ENCODE measurements at places on chromosomes 11 and 22.
A peak's percentile ranks its signal among the peaks of the same experiment; 100 is the strongest.

DNA sequence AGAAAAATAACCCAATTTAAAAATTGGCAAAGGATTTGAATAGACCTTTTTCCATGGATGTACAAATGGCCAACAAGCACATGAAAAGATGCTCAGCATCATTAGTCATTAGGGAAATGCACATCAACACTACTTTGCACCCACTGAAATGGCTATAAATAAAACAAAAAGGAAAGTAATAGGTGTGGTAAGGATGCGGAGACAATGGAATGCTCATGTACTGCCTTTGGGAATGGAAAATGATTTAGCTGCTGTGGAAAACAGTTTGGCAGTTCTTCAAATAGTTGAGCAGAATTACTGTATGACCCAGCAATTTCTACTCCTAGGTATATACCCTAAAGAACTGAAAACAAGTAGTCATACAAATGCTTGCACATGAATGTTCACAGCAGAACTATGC lies 37.4 kb downstream of the LARGE2 start:
- no peak for DNase-seq

DNA sequence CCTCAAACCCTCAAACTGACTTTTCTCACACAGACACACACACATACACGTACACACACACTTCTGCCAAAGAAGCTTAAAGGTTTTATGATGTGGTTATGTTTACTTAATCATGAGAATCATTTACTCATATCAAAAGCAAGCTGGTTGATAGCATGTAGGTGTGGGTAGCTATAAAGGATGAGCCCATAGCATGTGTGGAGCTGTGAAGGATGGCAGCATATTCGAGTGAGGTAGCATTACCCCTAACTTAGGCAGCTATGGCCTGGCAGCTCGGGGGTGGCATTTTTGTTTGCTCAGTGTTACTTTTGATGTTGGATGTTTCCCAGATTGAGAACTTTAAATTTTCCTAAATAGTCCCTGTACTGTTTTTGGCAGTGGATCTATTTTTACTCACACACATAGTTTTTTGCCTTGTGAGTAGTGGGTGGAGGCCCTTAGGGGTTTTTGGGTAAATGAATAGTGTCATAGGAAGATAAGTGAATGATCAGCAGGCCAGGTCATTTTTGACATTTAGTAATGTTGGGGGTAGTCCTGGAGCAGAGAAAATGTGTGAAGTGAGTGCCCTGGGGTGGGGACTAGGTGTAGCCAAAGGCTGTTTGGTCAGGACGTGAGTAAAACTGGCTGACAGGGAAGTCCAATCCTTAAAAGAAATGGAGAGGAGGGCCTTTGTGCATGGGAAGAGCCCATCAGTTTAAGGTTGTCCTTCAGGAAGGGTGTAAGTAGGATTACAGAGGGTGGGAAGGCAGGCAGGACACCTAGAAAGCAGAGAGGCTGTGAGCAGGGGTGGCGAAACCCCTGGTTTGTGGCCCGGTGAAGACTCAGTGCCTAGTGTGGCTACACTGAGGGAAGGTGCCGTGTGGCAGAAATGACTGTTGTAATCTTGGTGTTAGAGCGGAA lies 7.1 kb downstream of the YWHAH start:
- DNase-seq = no peak

DNA sequence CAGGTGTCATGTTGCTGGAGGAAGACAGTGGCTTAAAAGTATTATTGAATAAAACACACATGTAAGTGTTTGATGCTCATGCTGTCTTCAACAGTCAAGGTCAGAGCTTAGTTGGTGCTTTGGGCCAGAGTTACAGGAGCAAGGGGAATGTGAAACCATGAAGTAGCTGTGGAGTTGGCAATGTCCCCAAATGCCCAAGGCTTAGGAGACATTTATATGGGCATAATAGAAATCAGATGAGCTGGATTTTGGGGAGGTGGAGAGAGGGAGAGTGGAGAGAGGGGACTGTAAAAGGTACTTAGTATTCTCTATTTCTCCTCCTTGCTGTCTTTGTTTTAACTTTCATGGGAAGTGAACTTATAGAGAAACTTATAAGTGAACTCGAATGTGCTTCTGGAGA lies 407.8 kb downstream of the ETS1 start:
- no peak for DNase-seq

GRCh38 chr11:120903686-120904085 lies 120.2 kb upstream of the TBCEL start:
- no peak for DNase-seq

DNA sequence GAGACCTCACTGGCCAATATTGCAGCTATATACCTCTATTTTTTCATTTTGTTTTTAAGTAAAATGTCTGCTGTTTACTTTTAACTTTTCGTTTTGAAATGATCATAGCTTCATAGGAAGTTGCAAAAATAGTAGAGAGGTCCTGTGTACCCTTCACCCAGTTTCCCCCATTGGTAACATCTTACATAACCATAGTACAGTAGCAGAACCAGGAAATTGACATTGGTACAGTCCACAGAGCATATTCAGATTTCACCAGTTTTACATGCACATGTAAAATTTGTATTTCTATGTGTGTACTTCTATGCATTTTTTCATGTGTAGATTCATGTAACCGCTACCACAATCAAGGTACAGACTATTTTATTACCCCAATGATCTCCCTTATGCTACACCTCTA lies 3.8 kb downstream of the AMOTL1 start:
- no peak for DNase-seq

DNA sequence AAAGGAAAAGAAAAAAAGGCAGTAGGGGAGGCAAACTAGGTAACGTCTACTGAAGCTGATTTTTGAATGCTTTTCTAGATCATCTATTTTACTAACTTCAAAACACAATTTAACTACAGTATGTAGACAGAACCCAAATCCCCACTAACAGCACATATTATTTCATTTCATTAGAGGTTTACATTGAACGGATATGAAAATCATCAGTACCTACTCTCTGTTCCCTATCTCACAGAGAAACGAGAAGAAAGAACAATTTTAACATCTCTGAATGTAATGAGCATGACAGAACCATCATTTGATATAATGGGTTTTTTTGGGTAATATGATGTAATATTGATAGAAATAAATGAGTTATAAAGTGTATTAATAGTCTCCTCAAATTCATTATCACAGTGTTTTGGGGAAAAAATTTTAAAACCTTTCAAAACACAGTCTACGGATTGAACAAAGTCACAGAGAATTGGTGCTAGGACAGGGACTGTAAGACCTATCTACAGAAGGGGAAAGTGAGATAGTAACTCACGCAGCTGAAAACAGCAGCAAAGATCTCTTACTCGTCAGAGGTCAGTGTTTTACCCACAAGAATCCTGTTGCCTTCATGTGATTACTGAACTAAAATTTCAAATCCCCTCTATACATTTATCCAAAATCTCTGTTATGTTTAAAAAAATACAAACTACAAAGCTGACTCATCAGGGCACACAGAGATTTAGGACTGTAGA lies 77.3 kb downstream of the ZBTB44 start:
- DNase-seq = no peak

- DNase-seq = no peak
These were observed 1078.9 kb downstream of the OPCML start for GRCh38 chr11:132453406-132453805.

DNA sequence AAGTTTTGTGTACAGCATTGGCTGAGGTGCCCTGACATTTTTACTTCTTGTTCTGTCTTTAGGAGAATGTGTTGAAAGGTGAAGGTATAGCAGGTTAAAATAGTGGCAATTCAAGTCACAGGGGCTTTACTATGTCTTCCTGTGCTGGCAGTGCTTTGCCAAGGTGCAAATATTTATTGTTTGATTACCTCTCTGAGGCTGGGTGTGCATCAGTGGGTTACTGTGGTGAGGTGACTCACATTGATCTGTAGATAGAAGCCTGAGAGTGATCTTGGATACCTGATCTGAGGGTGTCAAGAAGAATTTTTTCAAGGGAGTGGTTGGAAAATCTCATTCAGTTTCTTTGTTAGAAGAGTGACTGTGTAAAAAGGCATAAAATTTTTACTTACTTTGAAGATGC lies 90.0 kb downstream of the ARHGAP42 start:
- no peak for DNase-seq

GRCh38 chr11:64685536-64685935 lies 37.5 kb downstream of the NRXN2 start:
- DNase-seq = no peak

DNA sequence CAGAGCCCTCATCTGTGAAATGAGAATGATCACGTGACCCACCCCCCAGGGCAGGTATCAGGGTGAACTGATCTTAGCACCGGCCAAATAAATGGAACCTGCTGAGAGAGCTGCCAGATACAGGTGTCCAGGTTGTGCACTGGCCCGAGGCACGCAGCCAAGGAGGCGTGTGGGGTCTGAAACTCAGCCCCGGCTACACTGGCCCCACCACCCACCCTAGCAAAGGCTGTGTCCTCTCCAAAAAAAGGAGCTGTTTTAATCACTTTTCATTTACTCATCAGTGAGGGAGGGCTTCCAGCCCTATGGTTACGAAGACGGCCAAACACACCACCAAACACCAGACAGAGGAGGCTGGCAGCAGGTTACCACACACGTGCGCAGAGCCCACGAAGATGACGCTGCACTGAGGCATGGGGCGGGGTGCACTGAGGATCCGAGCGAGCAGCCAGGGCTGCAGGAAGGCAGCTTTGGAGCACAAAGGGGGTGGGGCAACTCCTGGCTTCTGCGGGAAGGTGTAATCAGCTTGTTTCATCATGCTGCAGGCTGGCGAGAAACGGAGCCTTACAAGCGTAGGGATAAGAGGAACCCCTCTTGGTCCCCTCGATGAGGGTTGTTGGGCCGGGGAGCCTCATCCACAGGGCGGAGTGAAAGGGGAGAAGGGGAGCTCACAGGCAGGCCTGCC lies 19.5 kb upstream of the SLC22A12 start:
- DNase-seq = peak; percentile 53

- no peak for DNase-seq
These were observed 382.2 kb upstream of the ANO5 start for GRCh38 chr11:21810650-21811049.

DNA sequence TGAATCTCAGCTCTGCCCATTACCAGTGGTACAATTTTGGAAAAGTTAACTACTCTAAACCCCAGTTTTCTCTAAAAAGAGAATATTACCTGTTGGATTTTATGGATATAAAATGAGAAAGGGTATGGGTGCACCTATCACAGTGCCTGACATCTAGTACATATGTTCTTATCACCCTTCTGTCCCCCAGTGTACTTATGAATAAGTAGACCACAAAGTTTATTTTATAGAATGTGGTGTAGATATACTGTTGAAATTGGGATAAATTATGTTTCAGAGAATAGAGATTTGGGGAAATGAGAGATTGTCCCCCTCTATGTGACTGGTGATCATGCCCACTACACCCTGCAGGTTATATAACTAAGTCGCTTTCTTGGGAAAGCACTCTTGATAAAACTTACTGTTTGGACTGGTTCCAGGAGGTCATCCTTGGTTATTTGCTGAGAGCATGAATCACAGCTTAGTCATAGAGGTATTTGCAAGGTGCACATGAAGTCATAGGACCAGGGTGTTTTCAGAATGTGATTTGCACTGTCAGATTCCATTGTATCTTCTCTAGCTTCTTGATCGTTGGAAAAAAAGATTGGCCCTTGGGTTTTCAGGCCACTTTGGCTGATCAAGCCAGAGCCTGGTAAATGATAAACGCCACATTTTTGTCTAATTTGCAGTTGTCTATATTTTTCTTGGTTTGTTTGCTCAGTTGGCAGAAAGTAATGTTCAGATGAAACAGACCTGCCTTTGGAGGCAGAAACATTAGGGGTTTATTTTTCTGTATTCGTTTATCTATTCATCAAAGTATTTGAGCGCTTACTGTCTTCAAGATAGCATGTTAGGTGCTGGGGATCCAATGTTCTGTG lies 21.3 kb downstream of the STX3 start:
- DNase-seq = no peak

- no peak for DNase-seq
These were observed 53.3 kb upstream of the ARFGAP3 start for GRCh38 chr22:42910221-42910942.

DNA sequence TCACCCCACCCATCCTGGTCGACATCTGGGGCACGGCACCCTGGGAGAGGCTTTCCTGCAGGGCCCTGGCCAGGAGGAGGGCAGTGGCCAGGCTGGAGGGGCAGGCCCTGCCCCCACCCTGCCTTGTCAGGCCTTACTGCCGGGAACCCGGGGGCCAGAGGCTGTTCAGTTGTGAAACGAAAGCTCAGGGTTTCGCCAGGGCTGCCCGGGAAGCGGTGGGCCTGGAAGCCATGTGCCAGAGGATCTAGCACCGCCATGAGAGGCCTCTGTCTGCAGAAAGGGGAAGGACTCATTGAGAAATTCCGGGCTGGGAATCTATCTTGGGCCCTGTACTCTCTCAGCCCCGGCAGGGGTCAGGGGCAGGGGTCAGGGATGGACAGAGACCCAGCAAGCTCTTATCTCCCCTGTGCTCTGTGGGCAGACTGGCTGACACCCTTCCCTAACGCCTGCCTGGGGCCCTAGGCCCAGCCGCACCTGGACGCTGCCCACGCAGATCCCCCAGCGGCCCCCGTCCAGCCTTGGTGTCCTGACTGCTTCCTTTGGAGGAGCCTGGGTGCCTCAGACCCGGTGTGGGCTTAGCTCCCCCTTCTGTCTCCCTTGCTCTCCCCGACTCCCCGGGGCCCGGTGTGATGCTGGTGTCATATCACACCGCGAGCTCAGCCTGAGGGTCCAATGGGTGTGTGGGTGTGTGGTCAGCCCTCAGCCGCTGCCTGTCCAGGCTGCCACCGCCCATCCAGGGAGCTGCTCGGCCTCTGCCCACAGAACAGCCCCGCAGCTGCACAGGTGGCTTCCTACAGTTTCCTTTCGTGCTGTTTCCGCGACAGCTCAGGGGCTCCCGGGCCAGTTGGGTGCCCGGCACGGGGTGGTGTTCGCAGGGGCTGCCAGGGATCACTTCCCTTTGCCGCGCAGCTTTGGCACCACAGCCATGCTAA lies 6.5 kb downstream of the PIM3 start:
- DNase-seq = peak; percentile 75

DNA sequence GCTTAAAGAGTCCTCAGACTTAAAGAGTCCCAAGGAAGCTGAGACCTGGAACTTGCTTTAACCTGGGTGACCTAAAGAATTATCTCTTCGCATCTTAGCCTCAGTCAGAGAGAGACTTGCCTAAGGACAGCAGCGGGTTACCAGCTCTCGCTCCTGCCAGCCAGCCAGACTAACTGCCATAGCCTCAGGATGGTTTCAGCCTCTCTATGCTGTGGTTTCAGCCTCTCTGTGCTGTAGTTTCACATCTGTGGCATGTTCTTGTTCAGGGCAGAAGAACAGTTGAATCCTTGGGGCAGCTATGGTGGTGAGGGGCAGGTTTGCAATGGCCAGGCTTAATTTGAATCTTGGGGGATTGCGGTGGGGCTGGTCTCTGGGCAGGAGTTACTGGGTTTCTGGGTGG lies 2.3 kb downstream of the FRMD8 start:
- no peak for DNase-seq

GRCh38 chr22:47784367-47784983 lies 1022.0 kb downstream of the TBC1D22A start:
- no peak for DNase-seq

GRCh38 chr22:32517921-32518320 lies 43.3 kb downstream of the FBXO7 start:
- no peak for DNase-seq

GRCh38 chr11:13664351-13664750 lies 4.1 kb upstream of the FAR1 start:
- no peak for DNase-seq

GRCh38 chr11:107732689-107733051 lies 20.8 kb upstream of the SLN start:
- DNase-seq = no peak

Data from tibial artery (tissue), 4 donors.